Stimulated activated CD4-positive, alpha-beta T cell treated with anti-CD3 and anti-CD28 coated beads, Interleukin-2, amount 100 ng/mL, for 48 hours (primary cell): ENCODE measurements at places on chromosomes 4 and X.

DNA sequence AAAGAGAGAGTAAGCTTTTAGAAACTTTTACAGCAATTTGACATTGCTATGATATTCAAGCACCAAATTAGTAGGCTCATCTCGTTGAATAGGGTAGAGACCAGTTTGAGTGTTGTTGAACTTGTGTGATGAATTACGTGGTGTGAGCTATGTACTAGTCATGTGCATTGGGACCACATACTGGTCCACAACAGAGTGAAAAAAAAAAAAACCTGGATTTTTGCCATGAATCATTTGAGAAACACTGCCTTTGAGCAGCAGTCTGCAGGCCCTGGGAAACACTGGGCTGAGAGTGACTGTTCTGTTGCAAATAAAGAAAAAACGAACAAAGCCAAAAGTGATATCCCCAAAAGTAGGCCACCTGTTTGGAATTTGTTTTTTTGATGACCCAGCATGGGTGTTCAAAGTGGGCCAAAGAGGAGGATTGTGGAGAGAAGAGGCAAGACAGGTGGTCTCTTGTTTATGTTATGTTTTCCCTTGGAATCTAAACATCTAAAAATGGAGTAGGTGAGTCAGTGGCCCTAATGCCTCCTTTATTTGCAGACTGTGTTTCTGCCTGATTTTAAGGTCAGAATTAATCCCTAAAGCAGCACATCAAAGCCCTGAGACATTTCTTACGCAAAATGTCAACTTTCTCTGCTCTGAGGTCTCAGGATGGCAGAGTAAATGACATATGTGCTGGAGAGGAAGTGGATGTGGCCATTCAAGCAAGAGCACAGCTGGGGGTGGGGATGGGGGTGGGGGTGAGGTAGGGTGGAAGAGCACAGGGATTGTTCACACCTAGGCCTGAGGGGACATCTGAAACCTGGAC is 33.5 kb downstream of the TAF7L start:
- DNase-seq: no peak

- DNase-seq: no peak
Measured at GRCh38 chr4:78652282-78652876, 100.8 kb downstream of the ANXA3 start.

DNA sequence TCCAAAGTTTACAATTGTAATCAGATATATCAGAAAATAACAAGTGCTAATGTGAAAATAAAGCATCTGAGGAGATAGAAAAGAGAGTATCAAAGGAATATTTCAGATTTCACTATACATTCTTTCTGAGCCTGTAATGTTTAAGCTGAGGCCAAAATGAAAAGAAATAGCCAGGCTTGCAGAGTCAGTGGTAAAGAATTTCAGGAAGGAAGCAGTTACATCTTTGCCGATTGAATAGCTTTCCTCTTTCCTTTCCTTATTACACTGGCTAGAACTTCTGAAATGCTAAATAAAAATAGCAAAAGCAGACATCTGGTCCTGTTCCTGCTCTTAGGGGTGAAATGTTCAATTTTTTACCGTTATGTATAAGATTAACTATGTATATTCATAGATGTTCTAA is 1441.6 kb upstream of the PCDH7 start:
- no peak for DNase-seq

GRCh38 chr4:184439856-184440594 is 34.3 kb downstream of the IRF2 start:
- no peak for DNase-seq
